ENCODE measurements at places on chromosomes 5 and 9. TPM values are rescaled to one million over a fixed set of nuclear protein-coding genes. Genes with fewer than 3 reads are reported as not detected.

Gene APBA1
- 15.3 TPM for total RNA-seq

Gene TAL2
- not detected for total RNA-seq

Gene SOHLH1
- not detected for total RNA-seq

Gene IL3
- total RNA-seq = not detected

Gene HRH2
- not detected for total RNA-seq

Gene TLR4
- 0.43 TPM for total RNA-seq

Gene CHSY3
- total RNA-seq = 9.5 TPM

Gene IL9
- total RNA-seq = not detected

Gene DMRTA1
- 0.79 TPM for total RNA-seq

Gene HAPLN1
- not detected for total RNA-seq

Gene SLC35A4
- total RNA-seq = 47.3 TPM

Gene PCSK1
- total RNA-seq = 0.39 TPM

Gene FLT4
- total RNA-seq = under 0.01 TPM

Gene ITGA2
- total RNA-seq = 39.6 TPM

Gene TICAM2
- 3.3 TPM for total RNA-seq

Gene FOXD4L5
- not detected for total RNA-seq

Gene RNF183
- total RNA-seq = not detected

Gene NOXA1
- total RNA-seq = 0.39 TPM

Gene LCN1
- not detected for total RNA-seq

Gene CAVIN4
- 0.79 TPM for total RNA-seq

Gene PCA3
- 0.39 TPM for total RNA-seq

Gene SHROOM1
- 8.8 TPM for total RNA-seq

Gene MLANA
- not detected for total RNA-seq

Gene SPATA31D4
- not detected for total RNA-seq

Gene IPPK
- total RNA-seq = 11.3 TPM

Gene AGXT2
- total RNA-seq = not detected

Gene PRRT1B
- not detected for total RNA-seq

Gene REXO4
- total RNA-seq = 12.1 TPM

Gene SPRY4
- total RNA-seq = 2.0 TPM

Gene BAAT
- not detected for total RNA-seq

Gene SLC6A19
- total RNA-seq = not detected

Gene ALDOB
- total RNA-seq = not detected

Gene ARID3C
- total RNA-seq = not detected

Gene ROR2
- 21.6 TPM for total RNA-seq

Gene NMUR2
- total RNA-seq = 0.11 TPM

Gene PHF24
- total RNA-seq = 0.39 TPM

Gene POU5F2
- 1.4 TPM for total RNA-seq

Gene RANBP17
- 244 TPM for total RNA-seq

Gene SEMA5A
- 351 TPM for total RNA-seq

Gene GDA
- under 0.01 TPM for total RNA-seq

Gene PITX1
- not detected for total RNA-seq

Gene ATOSB
- total RNA-seq = 42.5 TPM

Gene FUT7
- total RNA-seq = not detected

Gene SPINK7
- not detected for total RNA-seq

Gene SPEF2
- 8.2 TPM for total RNA-seq

Gene ACOT12
- total RNA-seq = not detected

Gene IFNA13
- total RNA-seq = under 0.01 TPM

Gene LMAN2
- 281 TPM for total RNA-seq

Gene ECPAS
- total RNA-seq = 107 TPM

Gene PCDHGA4
- total RNA-seq = 1.5 TPM

Gene INSL4
- total RNA-seq = not detected

Gene PCDHGA12
- 6.7 TPM for total RNA-seq

All from placental epithelial cell (primary cell).